ENCODE measurements at places on chromosomes 13 and 19.

GRCh38 chr19:35462476-35462953 lies 14.5 kb downstream of the FFAR2 start:
- DNase-seq = peak; percentile 71

GRCh38 chr19:45170146-45171106 lies 7.6 kb downstream of the TRAPPC6A start:
- no peak for DNase-seq

DNA sequence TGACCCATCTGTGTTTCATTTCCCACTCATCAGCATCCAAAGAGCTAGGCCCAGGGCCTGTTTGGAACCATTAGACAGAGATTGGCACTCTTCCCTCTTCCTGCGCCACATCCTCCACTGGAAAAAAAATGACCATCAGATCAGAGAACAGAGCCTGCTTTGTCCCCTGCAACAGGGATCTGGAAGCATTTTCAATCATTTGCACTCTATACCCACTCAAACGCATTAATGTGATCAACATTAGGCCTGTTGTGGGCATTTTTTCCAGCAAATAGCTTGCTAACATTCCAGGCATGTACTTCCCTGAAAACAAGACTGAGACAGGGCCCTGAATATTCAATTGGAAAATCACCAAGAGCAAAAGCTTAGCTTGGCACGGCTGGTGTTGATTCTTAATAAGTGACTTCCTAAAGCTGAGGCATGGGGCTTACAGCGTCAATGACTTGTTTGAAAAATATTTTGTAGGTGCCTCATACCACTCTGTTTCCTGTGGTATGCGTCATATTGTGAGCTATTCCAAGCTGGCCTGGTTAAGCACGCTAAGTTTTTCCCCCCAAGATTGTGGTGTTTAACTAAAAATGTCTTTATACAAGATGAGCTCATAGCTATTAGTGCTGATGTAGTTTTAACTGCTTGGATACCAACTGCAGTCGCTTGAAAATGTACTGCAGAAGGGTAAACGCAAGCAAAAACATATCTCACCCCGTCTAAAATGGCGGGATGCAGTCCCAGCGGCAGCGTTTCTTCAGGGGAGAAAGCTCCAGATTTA lies 404.4 kb downstream of the SPRY2 start:
- DNase-seq = no peak

DNA sequence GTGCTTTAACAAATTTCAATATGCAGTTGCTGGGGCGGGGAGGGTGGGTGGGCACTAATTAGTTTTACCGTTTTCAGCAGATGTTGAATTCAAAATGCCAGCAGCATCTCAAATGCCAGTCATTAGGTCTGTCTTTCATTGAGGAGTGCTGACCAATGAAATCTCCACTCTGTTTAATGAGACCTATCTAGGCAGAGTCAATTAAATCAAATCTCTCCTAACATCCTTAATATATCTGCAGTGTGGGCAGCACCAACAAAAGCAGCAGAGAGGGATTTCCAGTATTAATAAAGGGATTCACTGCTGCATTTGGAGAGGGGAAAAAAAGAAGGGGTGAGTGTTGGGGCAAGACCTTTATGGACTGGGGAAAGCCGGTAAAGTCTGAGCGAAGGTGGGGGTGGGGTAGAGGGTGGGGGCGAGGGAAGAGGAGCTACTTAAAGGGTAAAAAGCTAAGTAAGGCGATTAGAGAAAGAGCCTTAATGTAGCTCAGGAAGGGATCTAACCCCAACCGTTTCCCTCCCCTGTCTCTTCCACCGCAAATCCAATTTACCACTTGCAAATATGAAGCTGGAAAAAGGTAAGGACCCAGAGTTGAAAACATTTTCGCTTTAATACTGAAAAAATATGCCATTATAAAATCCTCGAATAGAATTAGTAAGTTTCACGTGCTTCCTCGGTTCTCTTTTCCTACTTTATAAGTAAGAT lies 4.5 kb downstream of the SLITRK1 start:
- no peak for DNase-seq

DNA sequence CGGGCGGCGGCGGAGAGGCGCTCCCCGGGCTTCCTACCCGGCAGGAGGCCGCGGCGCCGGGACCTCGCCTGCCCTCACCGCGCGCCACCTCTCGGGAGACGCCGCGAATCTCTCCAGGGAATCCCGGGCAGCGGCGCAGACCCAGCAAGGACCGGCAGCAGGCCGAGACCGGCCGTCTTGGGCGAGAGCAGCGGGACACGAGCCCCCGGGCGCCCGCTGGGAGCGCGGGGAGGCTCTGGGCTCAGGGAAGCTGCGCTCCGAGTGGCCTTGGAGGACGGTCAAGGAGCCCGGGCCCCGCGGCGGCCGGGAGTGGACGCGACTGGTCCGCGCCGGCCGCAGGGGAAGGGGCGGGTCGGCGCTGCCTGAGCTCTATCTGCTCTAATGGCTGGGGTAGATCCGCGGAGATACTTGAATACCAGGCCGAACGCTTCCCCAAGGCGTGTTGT lies 14.7 kb downstream of the CDX2 start:
- DNase-seq = no peak

- no peak for DNase-seq
Observed at GRCh38 chr13:102680842-102681740, 13.8 kb downstream of the METTL21C start.

GRCh38 chr13:79439275-79439674 lies 33.2 kb upstream of the RBM26 start:
- no peak for DNase-seq

GRCh38 chr19:18603255-18603957 lies 3.2 kb downstream of the CRLF1 start:
- no peak for DNase-seq

GRCh38 chr19:1223018-1223855 lies 14.6 kb downstream of the CBARP start:
- no peak for DNase-seq

GRCh38 chr13:21399741-21400140 lies 59.4 kb downstream of the ZDHHC20 start:
- DNase-seq = no peak

DNA sequence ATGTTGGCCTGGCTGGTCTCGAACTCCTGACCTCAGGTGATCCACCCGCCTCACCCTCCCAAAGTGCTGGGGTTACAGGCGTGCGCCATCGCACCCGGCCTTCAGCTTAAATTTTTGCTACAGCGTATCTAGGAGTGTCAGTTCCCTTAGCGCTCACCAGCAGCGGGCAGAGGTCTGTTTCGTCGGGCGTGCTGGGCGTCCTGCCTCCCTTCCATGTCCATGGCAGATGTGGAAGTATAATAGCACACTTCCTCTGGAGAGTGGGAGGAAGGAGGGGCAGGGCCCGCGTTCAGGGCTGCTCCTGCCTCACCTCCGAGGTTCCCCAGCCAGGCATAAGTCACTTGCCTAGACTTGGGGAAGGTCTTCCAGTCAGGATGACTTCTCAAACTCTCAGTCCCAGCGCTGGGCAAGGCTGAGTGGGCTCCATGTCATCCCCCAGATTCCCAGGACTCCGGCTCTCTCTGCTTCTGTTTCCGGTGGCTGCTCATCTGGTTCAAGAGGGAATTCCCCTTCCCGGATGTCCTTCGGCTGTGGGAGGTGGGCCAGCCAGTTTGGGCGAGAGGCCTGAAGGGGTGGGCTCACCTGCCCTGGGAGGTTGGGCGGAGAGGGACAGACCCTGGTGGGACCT lies 9.5 kb downstream of the IL4I1 start:
- no peak for DNase-seq

DNA sequence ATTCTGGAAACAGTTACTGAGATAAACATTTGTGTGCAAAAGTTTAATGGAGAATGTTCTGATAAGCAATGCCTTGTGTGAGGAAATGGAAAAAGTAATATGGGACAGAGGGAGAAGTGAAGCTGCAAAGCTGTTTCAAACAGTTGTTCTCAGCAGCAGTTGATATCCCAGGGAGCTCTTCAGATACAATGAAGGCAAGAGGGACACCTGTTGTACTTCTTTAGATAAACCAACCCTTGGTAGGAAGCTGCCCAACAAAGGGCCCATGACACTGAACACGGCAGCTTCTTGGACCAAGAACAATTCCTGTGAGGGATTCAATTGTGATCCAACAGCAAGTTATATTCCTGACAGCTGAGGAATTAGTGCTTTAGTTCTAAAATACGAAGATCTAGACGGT lies 894.3 kb upstream of the PCDH20 start:
- no peak for DNase-seq

DNA sequence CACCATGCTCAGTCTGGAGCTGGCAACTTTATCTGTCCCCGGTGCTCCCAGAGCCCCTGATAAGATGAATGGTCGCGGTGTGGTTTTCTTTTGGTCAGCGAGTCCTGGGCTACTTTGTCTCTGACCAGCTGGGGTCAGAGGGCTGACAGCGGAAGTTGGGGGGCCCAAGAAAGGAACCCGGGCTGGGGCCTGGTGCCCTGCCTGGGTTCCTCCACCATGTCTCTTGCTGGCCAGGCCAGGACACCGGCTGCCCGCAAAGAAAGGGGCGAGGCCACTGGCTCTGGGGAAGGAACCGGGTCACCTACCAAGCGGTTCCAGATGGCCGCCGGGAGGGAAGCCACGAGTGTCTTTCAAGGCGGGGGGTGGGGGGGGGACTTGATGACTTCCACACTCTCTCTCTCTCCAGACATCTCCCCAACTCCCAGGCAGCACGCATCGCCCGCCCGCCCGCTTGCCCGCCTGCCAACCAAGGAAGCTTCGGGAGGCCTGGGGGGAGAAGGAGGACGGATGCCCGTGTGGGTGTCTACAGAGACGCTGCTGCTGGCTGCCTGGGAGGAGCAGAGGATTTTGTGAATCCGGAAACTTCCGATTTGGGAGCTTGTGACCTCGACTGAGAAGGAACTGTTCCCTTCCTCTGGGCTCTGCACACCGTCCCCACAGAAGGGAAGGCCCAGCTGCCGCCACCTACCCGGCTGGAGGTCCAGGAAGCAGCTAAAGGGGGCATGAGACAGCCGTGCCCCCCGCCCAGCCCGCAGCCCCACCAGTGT lies 1.1 kb downstream of the PIP5K1C start:
- DNase-seq = peak; percentile 42

DNA sequence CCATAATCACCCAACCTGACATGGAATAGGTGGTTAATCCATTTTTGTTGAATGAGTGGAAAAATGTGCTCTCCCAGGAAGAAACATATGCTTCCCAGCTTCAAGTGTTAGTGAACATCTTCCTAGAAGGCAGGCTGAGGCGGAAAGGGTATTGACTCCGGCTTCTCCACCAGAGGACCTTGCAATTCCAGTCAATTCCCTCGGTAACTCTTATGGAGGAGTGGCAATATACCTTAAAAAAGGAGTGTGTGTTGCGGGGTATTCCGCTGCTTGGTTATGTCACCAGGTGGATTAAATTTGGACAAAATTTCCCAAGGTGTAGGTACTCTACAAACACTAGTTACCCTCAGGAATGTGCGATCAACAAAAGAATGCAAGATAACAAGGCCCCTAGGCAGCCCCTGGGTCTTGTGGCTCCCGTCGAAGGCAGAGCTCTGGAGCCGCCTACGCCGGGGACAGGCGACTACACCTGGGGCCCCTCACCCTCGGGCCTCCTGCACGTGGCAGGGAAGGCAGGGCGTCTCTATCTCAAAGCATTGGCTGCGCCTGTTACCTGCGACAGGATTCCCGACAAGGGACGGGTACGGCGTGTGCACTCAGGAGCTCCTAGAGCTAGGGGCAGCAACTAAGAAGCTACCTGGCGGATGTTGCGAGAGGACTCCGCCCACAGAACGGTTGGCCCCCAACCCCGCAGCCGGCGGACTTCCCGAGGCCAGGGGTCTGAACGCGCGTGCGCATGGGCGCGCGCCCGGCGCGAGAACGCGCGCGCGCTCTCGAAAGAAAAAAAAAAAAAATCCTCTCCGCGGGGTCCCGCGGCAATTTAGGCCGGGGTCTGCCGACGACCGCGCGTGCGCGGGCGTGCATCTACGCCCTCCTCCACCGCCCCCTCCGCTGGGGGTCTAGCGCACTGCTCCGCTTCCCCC lies at the start of gene WDR87:
Gene WDR87, minus strand, starts transcription at position 649 of the 923 bp plus-strand sequence. CDS start 8,355 bp downstream, outside the sequence.
- DNase-seq = peak; percentile 67

DNA sequence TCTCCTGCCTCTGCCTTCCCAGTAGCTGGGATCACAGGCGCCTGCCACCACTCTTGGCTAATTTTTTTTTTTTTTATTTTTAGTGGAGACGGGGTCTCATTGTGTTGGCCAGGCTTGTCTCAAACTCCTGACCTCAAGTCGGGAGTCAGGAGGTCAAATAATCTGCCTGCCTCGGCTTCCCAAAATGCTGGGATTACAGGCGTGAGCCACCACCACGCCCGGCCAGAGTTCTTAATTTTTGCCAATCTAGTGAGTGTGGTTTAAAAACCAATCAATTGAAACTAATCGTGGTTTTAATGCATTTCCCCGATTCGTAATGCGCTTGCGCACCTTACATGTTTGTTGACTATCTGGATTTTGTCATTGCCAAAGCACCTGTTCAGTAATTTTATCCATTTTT lies 37.0 kb downstream of the SKA3 start:
- DNase-seq = no peak

GRCh38 chr19:1101337-1101698 lies 2.5 kb upstream of the GPX4 start:
- peak; percentile 32 for DNase-seq

GRCh38 chr13:30241532-30241931 lies 65.8 kb downstream of the KATNAL1 start:
- DNase-seq = no peak

GRCh38 chr13:72990953-72991352 lies 67.9 kb upstream of the KLF5 start:
- no peak for DNase-seq

DNA sequence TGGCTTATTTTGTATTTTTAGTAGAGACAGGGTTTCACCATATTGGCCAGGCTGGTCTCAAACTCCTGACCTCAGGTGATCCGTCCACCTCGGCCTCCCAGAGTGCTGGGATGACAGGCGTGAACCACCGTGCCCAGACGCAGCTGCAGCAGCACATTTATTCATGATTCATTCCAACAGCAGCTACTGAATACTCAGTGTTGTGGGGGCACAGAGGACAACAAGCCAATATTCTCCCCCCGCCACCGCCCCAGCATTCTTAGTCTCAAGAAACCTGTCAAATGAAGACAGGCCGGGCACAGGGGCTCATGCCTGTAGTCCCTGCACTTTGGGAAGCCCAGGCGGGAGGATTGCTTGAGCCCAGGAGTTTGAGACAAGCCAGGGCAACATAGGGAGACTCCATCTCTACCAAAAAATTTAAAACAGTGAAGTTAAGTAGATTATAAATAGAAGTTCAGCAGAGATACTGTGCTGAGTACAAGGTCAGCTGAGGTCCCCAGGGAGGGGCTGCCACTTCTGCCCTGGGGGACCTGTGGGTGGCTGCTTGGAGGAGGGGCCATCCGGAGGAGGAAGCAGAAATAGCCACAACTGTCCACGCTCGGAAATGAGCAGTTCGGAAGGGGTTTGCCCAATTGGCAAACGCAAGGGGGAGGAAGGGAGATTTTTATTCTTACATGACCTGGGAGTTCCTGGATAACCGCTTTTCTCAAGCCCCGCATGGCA lies 4.3 kb downstream of the DOT1L start:
- DNase-seq = peak; percentile 88

GRCh38 chr19:5870986-5871394 lies 650 bp upstream of the FUT5 start:
- no peak for DNase-seq

DNA sequence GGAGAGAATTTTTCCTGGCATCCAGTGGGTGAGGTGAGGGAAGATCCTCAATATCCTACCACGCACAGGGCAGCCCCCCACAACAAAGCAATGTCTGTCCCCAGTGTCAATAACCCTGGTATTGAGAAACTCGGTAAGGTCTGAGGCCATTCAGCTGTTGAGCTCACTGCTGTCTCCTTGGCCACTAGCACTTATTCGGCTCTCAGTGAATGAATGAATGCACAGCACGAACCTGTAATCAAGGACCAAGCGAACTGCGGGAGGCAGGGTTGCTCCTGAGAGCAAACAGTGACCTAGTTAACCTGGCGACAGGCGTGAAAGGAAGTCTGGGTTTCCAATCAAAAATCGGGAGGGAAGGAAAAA lies 640 bp downstream of the ZSCAN5A start:
- no peak for DNase-seq

- DNase-seq = no peak
Observed at GRCh38 chr13:103178986-103179943, 113.0 kb upstream of the SLC10A2 start.

Measured in CD4-positive, alpha-beta T cell treated with Interleukin-15 for 1 hour (primary cell).